NCI-H2227 treated with DMSO at 0.1 percent for 48 hours (cell line): ENCODE measurements at places on chromosomes 7 and 10.

DNA sequence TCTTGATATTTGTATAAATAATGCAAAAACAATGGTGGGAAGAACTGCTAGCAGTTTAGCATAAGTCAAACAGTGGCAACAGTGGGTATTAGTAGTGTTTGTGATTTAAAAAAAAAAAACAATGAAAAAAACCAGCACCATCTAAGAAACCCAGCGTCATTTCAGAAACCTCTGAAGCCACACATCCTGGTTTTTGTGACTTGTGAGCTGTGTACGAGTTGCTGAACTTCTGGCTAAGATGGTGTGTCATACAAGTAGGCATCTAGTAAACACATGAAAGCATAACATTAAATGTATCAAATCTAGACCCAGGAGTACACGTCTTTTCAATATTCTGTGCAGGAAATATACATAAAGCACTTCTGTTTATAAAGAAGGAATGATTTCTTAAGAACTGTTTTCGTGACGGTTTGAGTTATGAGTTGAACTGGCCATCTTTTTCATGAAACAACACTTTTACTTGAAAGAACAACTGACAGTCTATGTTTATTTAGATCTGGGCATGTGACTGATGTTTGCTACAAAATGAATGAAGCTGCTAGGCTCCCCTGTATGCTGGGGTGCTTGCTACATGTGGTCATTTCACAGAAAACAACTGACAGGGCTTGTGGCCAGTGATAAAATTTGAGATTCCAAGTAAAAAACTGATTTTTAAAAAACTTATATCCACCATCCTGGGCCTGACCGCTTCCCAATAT, 143.5 kb downstream of the PIP4K2A start:
- DNase-seq = no peak

DNA sequence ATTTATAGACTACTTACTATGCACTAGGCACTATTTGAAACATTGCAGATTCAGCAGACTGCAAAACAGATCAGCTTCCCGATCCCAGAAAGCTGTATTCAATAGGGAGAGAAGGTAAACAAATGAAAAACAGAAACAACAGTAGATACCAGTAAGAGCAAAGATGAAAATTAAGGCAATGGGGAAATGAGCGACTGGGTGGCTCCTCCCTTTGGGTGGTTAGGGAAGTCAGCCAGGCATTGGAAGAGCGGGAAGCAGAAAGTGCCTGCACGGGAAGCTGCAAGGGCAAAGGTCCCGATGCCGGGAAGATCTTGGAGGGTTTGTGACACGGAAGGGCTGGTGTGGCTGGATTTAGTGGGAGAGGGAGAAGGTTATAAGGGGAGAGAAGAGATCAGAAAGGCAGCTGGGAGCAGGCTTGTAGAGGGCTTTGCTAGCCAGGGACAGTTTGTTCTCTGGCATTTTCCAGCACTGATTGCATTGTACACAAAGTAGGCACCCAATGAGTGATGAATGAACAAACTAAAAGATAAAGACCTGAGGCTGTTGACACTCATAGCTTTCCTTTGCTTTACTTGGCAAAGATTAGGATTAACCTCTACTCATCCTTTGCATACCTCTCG, 67.8 kb downstream of the NAMPT start:
- peak; percentile 1 for DNase-seq

DNA sequence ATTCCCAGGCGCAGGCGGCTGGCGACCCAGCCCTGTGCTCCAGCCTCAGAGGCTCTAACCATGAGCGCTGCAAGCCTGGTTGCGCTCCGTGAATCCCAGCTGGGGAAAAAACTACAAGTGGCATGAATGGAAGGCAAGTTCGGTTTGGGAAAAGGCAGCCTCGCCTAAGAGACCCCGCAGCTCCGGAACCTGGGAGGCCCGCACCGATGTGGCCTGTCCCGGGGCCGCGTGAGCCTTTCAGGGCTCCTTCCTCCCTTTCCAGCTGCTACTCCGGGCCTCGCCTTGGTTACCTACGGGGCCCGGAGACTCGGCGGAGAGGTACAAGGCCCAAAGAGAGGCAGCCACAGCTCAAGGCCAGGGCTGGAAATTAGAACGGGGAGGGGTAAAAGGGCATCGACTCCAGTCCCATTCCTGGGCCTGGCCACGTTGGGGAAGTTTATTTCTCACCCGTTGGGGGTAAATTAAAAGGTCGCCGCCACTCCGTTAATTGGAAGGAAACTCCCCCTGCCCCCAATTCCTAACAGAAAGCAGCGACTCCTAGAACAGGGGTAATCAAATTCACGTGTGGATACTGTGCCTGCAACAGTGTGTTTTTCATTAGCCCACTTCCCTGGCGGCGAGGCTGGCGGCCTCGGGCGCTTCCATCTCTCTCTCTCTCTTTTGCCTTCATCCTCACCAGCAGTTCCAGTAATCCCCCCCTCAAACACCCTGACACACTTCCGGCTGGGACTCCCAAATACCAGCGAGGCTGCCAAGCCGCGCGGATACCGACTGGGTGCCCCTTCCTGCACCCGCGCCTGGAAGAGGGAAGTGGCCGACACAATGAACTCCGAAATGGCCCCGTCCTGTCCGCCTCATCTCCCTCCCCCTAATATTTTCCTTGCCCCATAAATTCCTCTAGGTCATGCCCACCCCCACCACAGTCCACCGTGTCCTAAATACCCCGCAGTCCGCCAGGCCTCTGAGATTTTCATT, 1.5 kb upstream of the HOXA9 start:
- DNase-seq = no peak

DNA sequence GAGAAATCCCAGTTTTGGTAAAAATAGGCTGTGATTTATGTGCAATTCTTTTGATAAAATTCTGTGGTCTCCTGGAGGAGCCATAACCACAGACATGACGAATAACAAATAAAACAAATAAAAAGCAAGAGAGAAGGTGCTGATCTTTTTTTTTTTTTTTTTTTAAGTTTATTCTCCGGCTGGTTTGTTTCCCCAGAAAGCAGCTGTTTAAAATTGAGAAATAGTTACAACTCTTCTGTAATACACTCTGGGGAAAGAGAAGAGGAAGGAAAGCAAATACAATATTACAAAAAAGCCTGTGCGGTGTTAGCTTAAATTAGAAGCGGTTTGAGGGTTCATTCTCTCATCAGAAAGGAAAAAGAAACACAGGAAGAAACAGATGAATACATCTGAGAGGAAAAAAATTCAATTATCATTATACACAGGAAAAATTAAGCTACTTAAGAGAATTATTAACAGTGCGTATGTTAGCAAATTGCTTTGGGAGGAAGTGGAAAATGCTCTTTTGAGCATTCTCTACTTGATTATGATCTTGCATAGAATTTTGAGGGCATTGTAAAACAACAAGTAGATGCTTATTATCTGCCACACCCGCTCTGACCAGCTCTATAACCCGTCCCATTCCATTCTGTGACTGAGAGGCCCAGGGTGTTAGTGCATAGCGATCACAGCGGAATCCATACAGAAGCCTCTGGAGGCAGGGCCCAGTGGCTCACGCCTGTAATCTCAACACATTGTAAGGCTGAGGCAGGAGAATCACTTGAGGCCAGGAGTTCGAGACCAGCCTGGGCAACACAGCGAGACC, 40.6 kb upstream of the WAC start:
- DNase-seq = no peak

DNA sequence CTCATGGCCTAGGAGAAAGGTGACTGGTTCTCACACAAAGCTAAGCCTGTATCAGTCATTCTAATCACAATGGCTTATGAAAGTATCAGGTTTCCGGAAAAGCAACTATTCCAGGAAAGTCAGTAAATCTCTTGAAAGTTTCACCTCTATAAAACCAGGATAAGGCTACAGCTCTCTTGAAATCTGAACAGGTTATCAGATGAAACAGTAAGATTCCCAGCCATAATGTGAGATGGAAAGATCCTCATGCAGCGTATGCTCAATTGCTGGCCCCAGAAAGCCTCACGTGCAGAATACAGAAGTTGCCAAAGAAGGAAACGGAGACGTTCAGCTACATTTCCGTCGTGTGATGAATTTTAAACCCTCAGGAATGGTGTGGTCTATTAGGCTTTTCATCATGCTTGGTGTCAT, 90.0 kb downstream of the PFKFB3 start:
- no peak for DNase-seq

GRCh38 chr7:141356161-141356560, 195.0 kb upstream of the AGK start:
- no peak for DNase-seq

DNA sequence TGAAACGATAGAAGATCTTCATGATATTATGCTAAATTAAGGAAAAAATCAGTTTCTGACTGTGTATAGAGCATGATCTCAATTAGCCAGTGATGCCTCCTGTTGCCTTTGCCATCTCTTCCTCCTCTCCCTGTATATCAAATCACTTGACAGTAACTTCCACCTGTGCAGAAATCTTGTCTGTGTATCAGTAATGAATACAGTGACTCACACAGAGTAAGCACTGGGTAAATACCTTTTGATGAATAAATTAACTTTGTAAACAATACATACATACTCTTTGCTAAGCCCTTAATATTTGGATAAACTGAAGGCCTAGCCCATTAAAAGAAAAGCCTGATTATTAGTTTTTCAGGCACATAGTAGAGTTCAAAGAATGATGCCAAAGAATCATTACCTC, 610.6 kb upstream of the NRP1 start:
- no peak for DNase-seq

- peak; percentile 40 for DNase-seq
These were observed 85.2 kb downstream of the HGF start for GRCh38 chr7:81684514-81685269.

GRCh38 chr10:2893158-2893845, 174.0 kb upstream of the PFKP start:
- no peak for DNase-seq

DNA sequence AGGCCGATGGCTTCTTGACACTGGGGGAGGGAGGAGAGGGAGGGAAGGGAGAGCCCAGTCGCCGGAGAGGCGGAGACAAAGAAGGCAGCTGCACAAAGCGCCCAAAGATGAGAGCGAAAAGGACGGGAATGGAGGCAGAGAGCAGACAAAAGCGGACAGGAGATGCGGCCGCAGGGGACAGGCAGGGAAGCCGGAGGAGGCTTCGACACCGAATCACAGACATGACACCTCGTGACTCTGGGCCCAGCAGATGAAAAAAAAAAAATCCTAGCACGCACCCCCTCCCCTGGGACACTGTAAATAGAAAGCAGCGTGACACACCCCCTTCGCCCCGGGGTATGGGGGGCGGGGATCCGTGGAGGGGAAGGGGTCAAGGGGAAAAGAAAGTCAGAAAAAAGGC, 976 bp downstream of the NAT16 start:
- peak; percentile 21 for DNase-seq

DNA sequence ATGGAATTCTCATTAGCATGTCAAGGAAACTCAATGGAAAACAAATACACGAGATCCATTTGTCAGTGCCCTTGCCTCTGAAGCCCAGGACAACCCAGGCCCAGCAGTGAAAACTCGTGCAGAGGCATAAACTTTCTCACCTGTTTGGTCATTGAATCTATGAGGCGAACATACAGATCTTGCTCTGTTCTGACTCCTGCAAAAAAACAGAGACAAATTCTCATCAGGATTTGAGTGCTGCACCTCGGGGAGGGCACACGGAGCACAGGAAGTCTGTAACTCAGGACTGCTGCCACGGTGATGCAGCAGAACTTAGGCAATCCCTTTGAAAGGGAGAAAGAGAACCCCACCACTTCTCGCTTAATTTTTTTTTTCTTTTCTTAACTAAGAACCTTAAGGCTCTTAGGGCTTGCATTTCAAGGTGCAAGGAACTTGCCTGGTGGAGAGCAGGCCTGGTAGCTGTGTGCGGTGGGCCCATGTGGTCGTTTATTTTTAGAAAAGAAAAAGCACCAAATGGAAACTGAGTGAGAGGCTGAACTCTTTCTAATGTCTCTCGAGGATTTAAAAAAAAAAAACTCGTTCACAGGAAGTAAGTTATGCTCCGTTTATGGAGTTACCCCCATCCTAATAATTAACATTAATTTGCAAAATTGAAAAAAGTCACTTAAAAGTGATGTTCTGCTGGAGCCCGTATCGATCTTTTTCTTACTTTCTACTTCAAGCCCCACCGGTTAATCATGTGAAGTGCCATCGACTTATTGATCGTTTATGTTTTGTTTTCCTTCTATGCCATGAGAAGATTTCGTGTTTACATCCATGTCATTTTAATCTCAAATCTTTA, 1.8 kb downstream of the EBF3 start:
- no peak for DNase-seq

- DNase-seq = no peak
These were observed 68.2 kb downstream of the CUBN start for GRCh38 chr10:17061418-17061817.

- DNase-seq = peak; percentile 35
These were observed 1.3 kb downstream of the CTTNBP2 start for GRCh38 chr7:117871778-117872538.

- no peak for DNase-seq
These were observed 7.4 kb upstream of the TRPV6 start for GRCh38 chr7:142892951-142893350.

DNA sequence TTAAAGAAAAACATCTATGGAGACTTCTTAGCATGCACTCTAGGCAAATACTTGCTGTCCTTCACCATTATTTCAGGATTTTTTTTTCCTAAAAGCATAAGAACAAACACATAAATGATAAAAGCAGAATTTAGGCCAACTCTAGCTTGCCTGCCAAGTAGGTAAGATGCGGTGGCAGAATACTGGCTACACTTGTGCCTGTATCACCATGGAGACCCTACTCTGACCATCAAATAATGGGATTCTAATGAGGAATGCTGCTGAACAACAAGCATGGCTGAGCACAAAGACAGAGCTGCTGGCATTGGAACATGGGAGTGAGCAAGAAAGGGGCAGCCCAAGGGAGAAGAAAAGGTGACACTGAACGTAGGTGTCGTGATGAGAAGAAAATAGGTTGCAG, 18.5 kb upstream of the TAS2R40 start:
- no peak for DNase-seq

GRCh38 chr7:22622116-22622785, 104.7 kb upstream of the IL6 start:
- DNase-seq = no peak

GRCh38 chr7:11831736-11832495, at the start of gene THSD7A:
Gene THSD7A, minus strand, starts transcription at chr7:11832198. Its CDS starts 252 bp downstream, at chr7:11831946.
- peak; percentile 51 for DNase-seq

DNA sequence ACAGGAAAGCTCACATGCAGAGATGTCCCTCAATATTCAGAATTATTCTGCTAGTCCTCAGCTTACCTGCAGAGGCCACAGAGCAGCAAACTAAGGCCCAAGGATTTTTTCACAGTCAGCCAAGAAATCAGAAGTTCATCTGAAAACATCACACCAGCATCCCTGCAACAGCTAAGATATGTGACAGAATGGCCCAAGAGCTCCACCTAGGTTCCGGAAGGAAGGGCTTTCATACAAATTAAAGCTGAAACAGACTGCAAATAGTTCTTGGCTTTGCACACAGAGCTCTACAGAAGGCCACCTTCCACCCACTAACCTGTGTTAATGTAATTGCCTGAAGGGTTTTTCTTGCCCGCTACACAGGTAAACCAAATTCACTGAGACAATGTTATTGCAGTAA, 438.8 kb upstream of the C7orf33 start:
- no peak for DNase-seq

- DNase-seq = no peak
These were observed 70.5 kb upstream of the FOXP2 start for GRCh38 chr7:114343949-114344708.

GRCh38 chr7:130752424-130752823, 18.4 kb upstream of the KLF14 start:
- no peak for DNase-seq
